ENCODE measurements at places on chromosomes 11 and 22. TPM values are rescaled to one million over a fixed set of nuclear protein-coding genes. Genes with fewer than 3 reads are reported as not detected.

The IGSF9B gene
- 0.79 TPM for total RNA-seq

The TOP3B gene
- total RNA-seq: 15.0 TPM

The LRRC32 gene
- total RNA-seq: 9.6 TPM

The ELMOD1 gene
- total RNA-seq: under 0.01 TPM

The CRYBB2 gene
- not detected for total RNA-seq

The FOSL1 gene
- total RNA-seq: 3.9 TPM

The OR8B8 gene
- not detected for total RNA-seq

The LRRC10B gene
- not detected for total RNA-seq

The PANX3 gene
- total RNA-seq: not detected

The VWCE gene
- total RNA-seq: 14.9 TPM

The FGF19 gene
- total RNA-seq: not detected

The ROBO3 gene
- total RNA-seq: 7.6 TPM

The TCN1 gene
- total RNA-seq: not detected

The HBG2 gene
- 0.32 TPM for total RNA-seq

The TRIM29 gene
- 0.94 TPM for total RNA-seq

The PHOX2A gene
- not detected for total RNA-seq

The NRXN2 gene
- 1.0 TPM for total RNA-seq

The GANAB gene
- total RNA-seq: 218 TPM

The ZDHHC5 gene
- 18.4 TPM for total RNA-seq

The RAG1 gene
- total RNA-seq: 0.43 TPM

The F2 gene
- 0.16 TPM for total RNA-seq

The ANKRD42 gene
- total RNA-seq: 12.1 TPM

The OR52I2 gene
- not detected for total RNA-seq

The MMP11 gene
- total RNA-seq: 5.0 TPM

The APOA4 gene
- not detected for total RNA-seq

The DRD4 gene
- under 0.01 TPM for total RNA-seq

The TMEM191C gene
- total RNA-seq: 1.1 TPM

The RGL4 gene
- total RNA-seq: not detected

The OR2AT4 gene
- not detected for total RNA-seq

The SSRP1 gene
- total RNA-seq: 44.9 TPM

The MRGPRF gene
- total RNA-seq: 28.7 TPM

The DDX25 gene
- under 0.01 TPM for total RNA-seq

The FXYD2 gene
- 0.16 TPM for total RNA-seq

The OR4A16 gene
- total RNA-seq: not detected

The GRAMD1B gene
- total RNA-seq: 0.34 TPM

The MRPL23 gene
- 182 TPM for total RNA-seq

The OR52N4 gene
- not detected for total RNA-seq

The OR6T1 gene
- total RNA-seq: not detected

The SLC6A5 gene
- not detected for total RNA-seq

The HMOX1 gene
- total RNA-seq: 240 TPM

The CALCA gene
- not detected for total RNA-seq

Measured in bronchial smooth muscle cell (primary cell).